ENCODE measurements at places on chromosomes 12 and 14. TPM values are rescaled to one million over a fixed set of nuclear protein-coding genes. Genes with fewer than 3 reads are reported as not detected.

Gene CCNT1
- 15.1 TPM for total RNA-seq

Gene KRT77
- not detected for total RNA-seq

Gene IL22
- total RNA-seq: not detected

- no peaks in the 10 kb centered on the region for H3K27me3 ChIP-seq
- peaks cover 14% of the 10 kb centered on the region for H3K4me1 ChIP-seq
- no peaks in the 10 kb centered on the region for H3K36me3 ChIP-seq
- DNase-seq: no peak
Observed at GRCh38 chr14:92516966-92517506, 3.5 kb downstream of the RIN3 start.

GRCh38 chr14:73289729-73290128 lies 52.4 kb downstream of the PAPLN start:
- no peak overlapping the region for H3K4me3 ChIP-seq
- peaks cover 7% of the 10 kb centered on the region for H3K4me1 ChIP-seq
- no peaks in the 10 kb centered on the region for H3K27me3 ChIP-seq
- peaks cover 4% of the 10 kb centered on the region for H3K36me3 ChIP-seq
- no peak overlapping the region for H3K27ac ChIP-seq

- no peak overlapping the region for H3K4me3 ChIP-seq
- H3K27me3 ChIP-seq: no peaks in the 10 kb centered on the region
- no peaks in the 10 kb centered on the region for H3K36me3 ChIP-seq
- no peak for DNase-seq
- H3K27ac ChIP-seq: no peak overlapping the region
Observed at GRCh38 chr14:74852922-74853530, 22.9 kb downstream of the PROX2 start.

DNA sequence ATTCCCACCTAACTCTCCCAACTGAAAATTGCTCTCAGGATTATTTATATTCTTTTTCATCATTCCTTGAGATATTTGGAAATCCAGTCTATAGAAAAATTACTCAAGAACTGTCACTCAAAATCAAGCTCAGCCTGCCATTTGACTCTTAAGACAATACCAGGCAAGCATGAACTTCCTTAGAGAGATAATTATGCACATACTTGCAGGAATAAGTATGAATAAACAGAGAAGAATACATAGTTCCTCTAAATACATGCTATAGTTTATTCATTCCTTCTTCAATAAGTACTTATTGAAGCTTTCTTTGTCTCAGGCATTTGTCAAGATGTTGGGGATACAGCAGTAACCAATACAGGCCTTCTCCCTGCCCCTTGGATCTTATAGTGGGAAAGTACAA lies 154.1 kb downstream of the SRGAP1 start:
- peaks cover 12% of the 10 kb centered on the region for H3K4me1 ChIP-seq
- H3K27me3 ChIP-seq: no peaks in the 10 kb centered on the region
- H3K27ac ChIP-seq: no peak overlapping the region
- DNase-seq: no peak
- peaks cover 18% of the 10 kb centered on the region for H3K36me3 ChIP-seq

DNA sequence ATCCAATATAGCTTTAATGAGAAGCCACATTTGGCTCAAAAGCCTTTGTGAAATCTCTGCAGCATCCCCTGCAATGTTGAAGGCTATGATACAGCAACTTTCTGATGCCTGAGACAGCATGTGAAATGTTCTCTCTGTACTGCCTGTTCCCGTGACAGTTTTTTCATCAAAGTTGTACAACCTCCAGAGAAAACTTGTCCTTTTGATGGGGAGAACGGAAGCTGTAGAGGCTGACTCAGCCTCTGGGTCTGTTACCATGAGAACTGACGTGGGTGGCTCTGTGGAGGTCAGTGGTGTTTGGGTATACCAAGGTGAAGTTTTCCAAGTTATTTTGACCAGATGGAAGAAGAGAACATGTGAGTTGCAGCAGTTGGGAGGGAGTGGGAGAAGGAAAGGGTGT lies 17.0 kb downstream of the SLC4A8 start:
- H3K4me3 ChIP-seq: no peak overlapping the region
- no peaks in the 10 kb centered on the region for H3K36me3 ChIP-seq
- DNase-seq: no peak
- no peak overlapping the region for H3K27ac ChIP-seq
- H3K4me1 ChIP-seq: no peaks in the 10 kb centered on the region

- no peak overlapping the region for H3K27ac ChIP-seq
- peaks cover 14% of the 10 kb centered on the region for H3K27me3 ChIP-seq
- H3K4me1 ChIP-seq: no peaks in the 10 kb centered on the region
- no peaks in the 10 kb centered on the region for H3K36me3 ChIP-seq
- no peak overlapping the region for H3K4me3 ChIP-seq
Observed at GRCh38 chr14:93909429-93910128, 17.6 kb upstream of the FAM181A start.

- DNase-seq: no peak
- peaks cover 33% of the 10 kb centered on the region for H3K27me3 ChIP-seq
- no peak overlapping the region for H3K4me3 ChIP-seq
- no peak overlapping the region for H3K27ac ChIP-seq
Observed at GRCh38 chr14:47660158-47660557, 15.2 kb downstream of the MDGA2 start.

GRCh38 chr12:23008623-23009022 lies 383.7 kb downstream of the ETNK1 start:
- no peaks in the 10 kb centered on the region for H3K4me1 ChIP-seq
- H3K36me3 ChIP-seq: no peaks in the 10 kb centered on the region
- no peak for DNase-seq
- H3K27me3 ChIP-seq: no peaks in the 10 kb centered on the region
- H3K4me3 ChIP-seq: no peak overlapping the region
- no peak overlapping the region for H3K27ac ChIP-seq

DNA sequence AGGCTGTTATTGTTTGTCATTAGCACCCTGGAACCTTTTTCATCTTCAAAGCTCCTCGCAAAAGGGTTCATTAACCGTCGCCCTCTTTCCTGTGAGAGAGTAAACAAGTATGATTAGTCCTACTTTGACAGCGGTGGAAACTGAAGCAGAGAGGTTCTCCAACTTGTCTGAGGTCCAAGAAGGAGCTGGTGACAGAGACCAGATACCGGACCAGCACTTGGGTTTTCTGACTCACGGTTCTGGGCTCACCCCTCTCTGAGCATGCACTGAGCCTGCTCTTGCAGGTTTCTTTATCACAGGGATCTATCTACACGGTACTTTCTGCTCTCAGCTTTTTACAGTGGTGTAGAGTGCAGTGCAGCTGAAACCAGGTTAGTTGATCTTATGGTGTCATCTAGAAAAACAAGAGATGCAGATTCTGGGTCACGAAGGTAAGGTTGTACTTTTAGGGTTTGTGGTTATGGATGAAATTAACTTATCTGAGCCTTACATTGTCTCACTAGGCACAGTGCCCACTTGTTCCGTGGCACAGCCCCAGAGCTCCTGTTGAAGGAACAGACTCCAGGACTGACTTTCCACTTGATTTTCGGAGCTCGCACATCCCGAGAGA lies 62.1 kb downstream of the PPP2R5C start:
- no peak for DNase-seq
- H3K27me3 ChIP-seq: no peaks in the 10 kb centered on the region
- H3K27ac ChIP-seq: no peak overlapping the region
- peaks cover 13% of the 10 kb centered on the region for H3K36me3 ChIP-seq
- no peaks in the 10 kb centered on the region for H3K4me1 ChIP-seq

GRCh38 chr14:69501423-69501838 lies 16.9 kb downstream of the PLEKHD1 start:
- no peak overlapping the region for H3K4me3 ChIP-seq
- no peaks in the 10 kb centered on the region for H3K36me3 ChIP-seq
- no peaks in the 10 kb centered on the region for H3K4me1 ChIP-seq
- H3K27ac ChIP-seq: no peak overlapping the region

GRCh38 chr14:27484633-27485032 lies 886.8 kb upstream of the NOVA1 start:
- no peak for DNase-seq
- no peak overlapping the region for H3K27ac ChIP-seq
- no peaks in the 10 kb centered on the region for H3K27me3 ChIP-seq
- no peak overlapping the region for H3K4me3 ChIP-seq
- no peaks in the 10 kb centered on the region for H3K4me1 ChIP-seq
- H3K36me3 ChIP-seq: no peaks in the 10 kb centered on the region

DNA sequence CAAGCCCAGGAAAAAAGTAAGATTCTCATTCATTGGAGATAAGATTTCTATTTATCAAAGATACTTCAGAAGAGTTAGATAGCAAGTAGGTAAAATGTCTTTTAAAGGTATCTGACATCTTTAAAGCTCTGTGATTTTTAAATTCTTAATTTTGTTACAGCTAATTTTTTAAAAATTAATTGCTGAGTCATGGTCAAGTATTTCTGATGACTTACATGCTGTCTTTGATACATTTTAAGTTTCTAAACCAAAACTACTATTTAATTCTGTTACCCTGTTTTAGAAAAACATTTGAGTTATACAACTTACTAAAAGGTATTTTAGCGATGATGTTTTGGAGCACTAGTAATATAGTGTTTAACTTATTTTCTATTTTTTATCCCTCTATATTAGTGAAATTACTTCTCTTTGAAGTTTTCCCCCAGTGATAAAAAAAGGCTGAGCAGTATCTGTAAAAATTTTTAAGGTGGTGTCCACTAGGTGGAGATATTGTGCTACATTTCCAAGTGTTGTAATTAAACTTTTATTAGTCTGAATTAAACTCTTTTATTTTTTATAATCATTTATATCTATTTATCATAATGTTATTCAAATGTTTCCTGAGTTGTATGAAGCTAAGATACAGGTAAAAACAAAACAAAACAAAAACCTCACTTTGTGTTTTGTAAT lies 11.5 kb downstream of the ALG10 start:
- H3K36me3 ChIP-seq: no peaks in the 10 kb centered on the region
- peak; percentile 59 for DNase-seq
- H3K27me3 ChIP-seq: no peaks in the 10 kb centered on the region

DNA sequence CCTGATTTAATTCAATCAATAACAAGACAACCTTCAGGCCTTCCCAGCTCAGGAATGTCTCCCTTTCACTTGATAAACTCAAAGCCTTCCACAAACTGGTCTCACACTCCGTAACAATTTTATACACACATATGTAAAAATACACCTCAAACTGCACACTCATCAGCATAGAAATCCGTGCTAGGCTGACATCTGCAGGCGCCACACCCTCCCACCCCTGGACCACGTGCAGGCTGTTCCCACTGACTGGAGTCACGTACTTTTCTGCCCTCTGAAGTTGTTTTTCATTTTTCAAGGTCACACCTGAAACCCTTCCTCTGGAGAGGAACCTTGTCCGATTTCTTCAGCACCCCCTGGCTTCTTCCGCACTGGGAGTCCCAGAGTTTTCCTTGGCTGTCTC lies 27.6 kb downstream of the FBXO21 start:
- no peak overlapping the region for H3K4me3 ChIP-seq
- peaks cover 66% of the 10 kb centered on the region for H3K36me3 ChIP-seq
- no peak overlapping the region for H3K27ac ChIP-seq
- no peak for DNase-seq
- no peaks in the 10 kb centered on the region for H3K27me3 ChIP-seq
- H3K4me1 ChIP-seq: no peaks in the 10 kb centered on the region

DNA sequence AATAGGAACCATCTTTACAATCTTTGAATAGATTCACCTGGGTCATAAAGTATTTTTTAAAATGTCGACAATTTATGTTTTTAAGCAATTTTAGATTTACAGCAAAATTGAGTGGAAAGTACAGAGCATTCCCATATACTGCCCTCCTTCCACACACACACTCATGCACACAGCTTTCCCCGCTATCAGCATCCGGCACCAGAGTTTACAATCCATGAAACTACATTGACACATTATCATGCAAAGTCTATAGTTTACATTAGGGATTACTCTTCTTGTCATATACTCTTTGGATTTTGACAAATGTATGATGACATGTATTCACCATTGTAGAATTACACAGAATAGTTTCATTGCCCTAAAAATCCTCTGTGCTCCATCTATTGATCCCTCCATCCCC lies 9.0 kb upstream of the SYNE2 start:
- H3K36me3 ChIP-seq: no peaks in the 10 kb centered on the region
- DNase-seq: no peak
- H3K27me3 ChIP-seq: no peaks in the 10 kb centered on the region
- no peak overlapping the region for H3K4me3 ChIP-seq
- H3K4me1 ChIP-seq: no peaks in the 10 kb centered on the region

GRCh38 chr12:94726236-94726835 lies 76.0 kb upstream of the TMCC3 start:
- no peaks in the 10 kb centered on the region for H3K27me3 ChIP-seq
- no peak for DNase-seq
- H3K4me3 ChIP-seq: no peak overlapping the region

DNA sequence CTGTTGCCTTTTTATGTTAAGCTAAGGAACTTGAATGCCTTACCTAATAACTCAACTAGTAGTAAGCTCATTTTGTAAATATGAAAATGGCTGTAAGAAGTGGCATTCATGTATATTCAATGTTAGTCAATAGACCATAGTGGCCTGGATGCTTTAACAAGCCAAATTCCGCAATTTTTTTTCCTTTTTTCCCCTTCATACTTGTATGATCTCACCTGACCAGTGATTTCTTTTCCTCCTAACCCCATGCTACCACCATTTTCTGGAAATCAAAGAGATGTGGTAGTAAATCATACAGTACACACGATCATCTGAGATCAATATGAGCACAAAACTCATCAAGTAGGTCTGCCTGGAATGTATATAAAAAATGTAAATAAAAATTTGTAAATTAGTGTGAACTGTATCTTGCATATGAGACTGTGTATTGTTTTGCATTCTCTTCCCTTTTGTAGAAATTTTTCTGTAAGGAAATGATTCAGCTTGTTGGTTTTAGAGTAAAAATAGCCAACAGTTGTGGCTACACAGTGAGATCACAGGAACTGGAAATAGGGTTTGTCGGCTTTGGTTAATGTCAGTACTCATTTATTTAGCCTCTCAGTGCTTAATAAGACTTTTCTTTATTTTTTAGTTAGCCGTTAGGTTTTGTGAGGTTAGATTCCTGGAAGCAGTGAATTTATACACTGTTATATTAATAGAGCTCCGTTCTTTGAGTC lies 62.5 kb downstream of the ETNK1 start:
- H3K4me1 ChIP-seq: peaks cover 7% of the 10 kb centered on the region
- peak overlapping the region; percentile 42 for H3K27ac ChIP-seq
- H3K36me3 ChIP-seq: no peaks in the 10 kb centered on the region
- peak; percentile 39 for DNase-seq
- no peak overlapping the region for H3K4me3 ChIP-seq

Data from PC-3 (cell line).